ENCODE measurements at places on chromosomes 13 and 19.

DNA sequence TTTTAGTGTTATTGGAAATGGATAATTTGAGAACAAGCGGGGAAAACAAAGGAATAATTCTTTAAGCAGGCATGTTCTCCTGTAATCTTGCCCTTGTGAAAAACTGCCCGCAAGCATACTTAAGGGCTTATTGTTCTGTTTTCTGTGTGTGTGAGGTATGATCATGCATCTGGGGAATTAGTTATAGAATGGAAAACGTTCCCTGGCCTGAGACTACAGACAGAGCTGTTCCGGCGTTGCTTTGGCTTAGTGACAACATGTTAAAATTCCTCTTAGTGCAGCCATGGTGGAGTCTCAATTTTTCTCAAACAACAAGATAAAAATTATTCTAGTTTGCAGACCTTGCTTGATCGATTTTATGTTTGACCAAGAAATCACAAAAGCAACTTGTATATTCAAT is 560.2 kb upstream of the SPRY2 start:
- H3K27ac ChIP-seq = no peak overlapping the region
- no peak for DNase-seq
- H3K27me3 ChIP-seq = no peaks in the 10 kb centered on the region
- no peak overlapping the region for H3K4me3 ChIP-seq
- no peaks in the 10 kb centered on the region for H3K36me3 ChIP-seq

DNA sequence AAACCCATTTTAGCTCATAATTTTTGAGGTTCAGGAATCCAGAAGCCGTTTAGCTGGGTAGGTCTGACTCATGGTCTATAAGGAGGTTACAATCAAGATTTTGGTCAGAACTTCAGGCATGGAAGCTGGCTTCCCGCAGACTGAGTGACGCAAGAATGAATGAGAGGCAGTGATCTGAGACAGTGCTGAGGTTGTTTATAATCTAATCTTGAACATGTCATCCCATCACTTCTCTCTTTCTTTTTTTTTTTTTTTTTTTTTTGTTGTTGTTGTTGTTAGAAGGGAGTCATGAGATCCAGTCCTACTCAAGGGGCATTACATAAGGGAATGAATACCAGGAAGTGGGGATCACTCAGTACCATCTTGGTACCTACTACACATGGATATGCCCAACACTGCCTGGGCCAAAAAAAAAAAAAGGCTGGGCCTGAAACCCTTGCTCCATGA is 217.4 kb downstream of the DLEU7 start:
- no peak overlapping the region for H3K4me3 ChIP-seq
- no peak for DNase-seq
- peaks cover 3% of the 10 kb centered on the region for H3K27me3 ChIP-seq
- H3K36me3 ChIP-seq = no peaks in the 10 kb centered on the region

DNA sequence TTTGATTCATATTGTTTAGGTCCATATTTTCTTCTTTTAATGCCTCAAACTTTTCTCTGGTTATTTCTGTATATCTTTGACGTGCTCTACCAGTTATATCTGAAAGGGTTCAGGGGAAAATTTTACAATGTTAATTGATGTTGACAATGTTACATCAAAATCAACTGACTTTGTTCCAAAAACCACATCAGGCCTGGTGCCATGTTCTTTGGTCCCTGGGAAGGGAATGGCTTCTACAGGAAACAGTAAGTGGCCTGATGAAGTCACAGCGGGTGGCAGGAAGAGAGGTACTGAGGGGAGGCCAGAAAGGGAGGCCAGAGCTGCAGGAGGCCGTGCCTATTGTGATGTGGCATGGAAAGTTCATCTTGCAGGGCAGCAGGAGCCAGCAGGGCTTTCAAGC is 38.2 kb downstream of the CEP89 start:
- no peak overlapping the region for H3K4me3 ChIP-seq
- H3K27ac ChIP-seq = no peak overlapping the region
- peaks cover 33% of the 10 kb centered on the region for H3K36me3 ChIP-seq
- no peak for DNase-seq
- no peaks in the 10 kb centered on the region for H3K27me3 ChIP-seq

- peaks cover 6% of the 10 kb centered on the region for H3K27me3 ChIP-seq
- H3K4me1 ChIP-seq = no peaks in the 10 kb centered on the region
- no peak for DNase-seq
- peaks cover 1% of the 10 kb centered on the region for H3K36me3 ChIP-seq
Observed at GRCh38 chr19:33293255-33294057, 8.9 kb downstream of the CEBPA start.

- H3K27ac ChIP-seq = peak overlapping the region; percentile 80
- H3K4me3 ChIP-seq = peak overlapping the region; percentile 75
- H3K27me3 ChIP-seq = no peaks in the 10 kb centered on the region
- no peak for DNase-seq
- peaks cover 21% of the 10 kb centered on the region for H3K4me1 ChIP-seq
- H3K36me3 ChIP-seq = peaks cover 3% of the 10 kb centered on the region
Observed at GRCh38 chr19:1865172-1866010, 2.0 kb upstream of the KLF16 start.

DNA sequence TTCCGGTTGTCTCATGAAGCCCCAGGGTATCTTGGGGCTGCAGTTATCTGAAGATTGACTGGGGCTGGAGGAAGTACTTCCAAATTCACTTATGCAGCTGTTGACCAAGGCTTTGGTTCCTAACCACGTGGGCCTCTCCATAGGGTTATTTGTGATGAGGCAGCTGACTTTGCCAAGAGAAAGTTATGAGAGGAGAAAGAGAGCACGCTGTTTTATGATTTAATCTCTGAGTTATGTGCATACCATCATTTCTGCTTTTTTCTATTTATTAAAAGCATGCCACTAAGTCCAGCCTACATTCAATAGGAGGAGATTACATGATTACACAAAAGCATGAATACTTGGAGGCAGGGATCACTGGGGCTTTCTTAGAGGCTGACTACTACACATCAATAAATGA is 215.5 kb downstream of the NHLRC3 start:
- DNase-seq = no peak
- H3K4me3 ChIP-seq = no peak overlapping the region
- H3K4me1 ChIP-seq = peaks cover 6% of the 10 kb centered on the region
- H3K27ac ChIP-seq = no peak overlapping the region
- H3K27me3 ChIP-seq = peaks cover 1% of the 10 kb centered on the region
- H3K36me3 ChIP-seq = no peaks in the 10 kb centered on the region

- no peak overlapping the region for H3K27ac ChIP-seq
- no peaks in the 10 kb centered on the region for H3K36me3 ChIP-seq
- peaks cover 8% of the 10 kb centered on the region for H3K27me3 ChIP-seq
- H3K4me1 ChIP-seq = no peaks in the 10 kb centered on the region
- DNase-seq = no peak
Observed at GRCh38 chr19:43316591-43317319, 36.7 kb upstream of the CD177 start.
